ENCODE measurements at places on chromosomes 2 and 18.

DNA sequence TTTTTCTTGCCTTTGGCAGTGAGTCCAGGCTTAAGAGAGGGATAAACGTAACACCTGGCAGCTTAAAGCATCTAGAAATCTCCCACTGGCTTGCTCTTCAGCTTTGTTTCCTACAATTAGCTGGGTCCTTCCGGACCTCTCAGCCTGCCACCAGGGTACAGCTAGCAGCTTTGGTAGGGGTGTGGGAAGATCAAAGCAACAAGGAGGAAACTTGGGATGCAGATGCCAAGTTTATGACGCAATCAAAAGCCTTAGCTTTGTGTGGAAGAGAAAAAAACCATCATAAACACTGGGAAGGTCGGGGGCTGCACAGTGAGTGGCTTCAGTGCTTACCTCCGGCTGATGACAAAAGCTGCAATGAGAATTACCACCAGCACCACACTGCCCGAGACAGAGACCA lies 116.9 kb downstream of the EPHA4 start:
- no peak for DNase-seq

DNA sequence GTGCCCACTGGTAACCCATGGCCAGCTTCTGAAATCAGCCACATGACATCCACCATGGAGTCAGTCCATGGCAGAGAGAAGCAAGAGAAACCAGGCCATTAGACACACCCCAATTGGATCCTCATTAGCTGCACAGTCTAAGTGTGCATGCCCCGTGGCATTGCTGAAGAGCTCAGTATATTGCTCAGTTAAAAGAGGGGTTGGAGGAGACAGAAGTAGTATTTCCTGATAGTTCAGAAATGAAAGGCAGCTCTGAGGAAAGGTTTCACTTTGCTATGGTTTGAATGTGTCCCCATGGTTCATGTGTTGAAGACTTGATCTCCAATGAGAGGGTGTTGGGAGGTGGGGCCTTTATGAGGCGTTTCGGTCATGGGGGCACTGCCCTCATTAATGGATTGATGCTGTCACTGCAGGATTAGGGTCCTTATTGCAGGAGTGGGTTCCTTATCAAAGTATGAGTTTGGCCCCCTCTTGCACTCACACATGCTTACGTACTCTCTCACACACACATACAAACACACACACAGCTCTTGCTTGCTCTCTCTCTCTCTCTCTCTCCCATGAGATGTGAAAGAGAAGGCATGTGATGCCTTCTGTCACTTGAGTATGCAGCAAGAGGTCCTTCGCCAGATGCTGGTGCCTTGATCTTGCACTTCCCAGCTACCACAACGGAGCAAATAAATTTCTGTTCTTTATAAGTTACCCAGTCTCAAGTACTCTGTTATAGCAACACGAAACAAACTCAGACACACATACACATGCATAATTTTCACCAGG lies 58.0 kb downstream of the TMEM163 start:
- no peak for DNase-seq

- DNase-seq, result no peak
Observed at GRCh38 chr2:239874636-239875356, 150.3 kb downstream of the NDUFA10 start.

- no peak for DNase-seq
Observed at GRCh38 chr2:112708968-112709367, 11.9 kb upstream of the NT5DC4 start.

DNA sequence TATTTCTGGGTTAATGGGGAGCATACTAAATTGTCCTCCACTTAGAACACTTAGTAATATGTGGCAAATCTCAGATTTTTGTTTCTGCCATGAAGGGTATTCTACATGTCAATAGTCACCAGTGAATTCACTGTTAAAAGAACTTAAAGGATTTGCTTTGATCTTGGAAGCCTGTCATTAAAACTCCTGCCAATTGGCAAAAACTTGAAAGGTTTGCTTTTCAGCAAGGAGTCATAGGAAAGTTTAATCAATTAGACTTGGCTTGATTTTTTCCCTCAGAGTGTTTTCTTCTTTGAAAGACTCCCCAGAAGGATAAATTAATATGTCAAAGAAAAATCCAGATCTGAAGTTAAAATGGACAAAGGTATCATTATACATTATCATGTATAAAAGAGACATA lies 671.9 kb upstream of the PKDCC start:
- DNase-seq, result no peak

GRCh38 chr2:97889156-97889555 lies 106.6 kb downstream of the TMEM131 start:
- DNase-seq, result no peak

DNA sequence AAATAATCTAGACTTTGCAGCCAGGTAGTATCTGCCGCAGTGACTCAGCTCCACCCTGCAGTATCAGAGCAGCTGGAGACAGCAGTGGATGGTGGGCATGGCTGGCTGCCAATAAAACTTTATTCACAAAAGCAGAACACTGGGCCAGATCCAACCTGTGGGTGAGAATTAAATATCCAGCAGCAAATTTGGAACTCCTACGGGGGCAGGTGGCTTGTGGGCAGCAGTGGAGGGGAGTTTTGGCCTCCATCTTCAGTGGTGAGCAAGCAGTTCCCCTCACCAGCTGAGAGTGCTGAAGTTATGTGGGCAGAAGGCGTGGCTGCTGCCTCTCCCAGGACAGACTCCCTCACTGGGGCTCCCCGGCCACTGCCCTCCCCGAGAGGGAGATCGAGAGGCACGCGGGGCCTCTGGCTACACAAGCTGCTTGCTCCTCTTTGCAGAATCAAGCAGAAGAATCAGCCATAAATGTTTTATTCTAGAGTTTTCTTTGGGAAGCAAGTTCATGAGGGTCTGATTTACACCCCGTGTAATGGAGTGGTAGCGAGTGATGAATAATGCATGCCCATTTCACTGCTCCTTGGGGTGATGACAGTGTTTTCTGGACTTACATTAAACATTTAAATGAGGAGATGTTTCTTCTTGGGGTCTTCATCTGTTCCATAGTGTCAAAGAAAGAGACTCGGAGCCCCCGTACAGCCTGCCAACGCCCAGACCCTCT lies 204.3 kb downstream of the SEPTIN10 start:
- DNase-seq, result no peak

DNA sequence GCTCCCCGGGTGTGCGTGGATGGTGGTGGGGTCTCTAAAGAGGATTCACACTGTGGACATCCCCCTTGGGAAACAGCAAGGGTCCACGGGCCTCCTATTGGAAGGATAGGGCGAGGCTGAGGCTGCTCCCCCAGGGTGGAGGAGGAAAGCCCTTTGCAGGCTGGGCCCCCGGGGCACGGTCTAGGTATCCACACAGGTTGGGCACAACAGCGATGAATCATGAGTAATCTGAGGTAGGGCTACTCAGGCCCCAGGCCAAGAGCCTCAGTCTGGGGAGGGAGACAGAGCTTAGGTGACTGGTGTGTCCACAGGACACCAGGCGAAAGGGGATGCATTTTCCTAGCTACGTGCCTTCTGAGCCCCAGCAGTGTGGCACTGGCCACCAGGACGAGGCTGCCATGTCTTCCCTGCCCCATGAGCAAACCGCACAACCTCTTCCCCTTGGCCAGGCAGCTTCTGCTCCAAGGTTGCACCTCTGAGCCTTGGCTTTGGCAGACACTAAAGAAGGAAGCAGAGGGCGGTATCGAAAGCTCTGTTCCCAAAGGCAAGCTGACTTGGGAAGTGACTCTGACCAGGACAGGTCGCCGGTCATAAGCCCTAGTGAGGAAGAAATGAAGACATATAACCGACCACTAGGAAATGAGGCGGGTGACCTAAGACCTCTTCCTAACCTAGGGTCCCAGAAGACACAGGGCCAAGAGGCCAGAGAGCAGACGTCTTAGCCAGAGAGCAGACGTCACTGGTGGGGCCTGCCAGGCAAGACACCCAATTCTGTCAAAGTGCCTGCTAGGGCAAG lies 14.6 kb upstream of the SEMA4C start:
- DNase-seq, result no peak

- no peak for DNase-seq
Observed at GRCh38 chr2:101382442-101382841, 4.9 kb downstream of the CREG2 start.

- no peak for DNase-seq
Observed at GRCh38 chr2:233453916-233454315, 99.6 kb downstream of the DGKD start.

- DNase-seq, result no peak
Observed at GRCh38 chr2:41600460-41600859, 447.4 kb upstream of the PKDCC start.

GRCh38 chr2:132559326-132559725 lies 110.7 kb downstream of the LYPD1 start:
- DNase-seq, result no peak

GRCh38 chr18:55577812-55578539 lies 10.0 kb downstream of the TCF4 start:
- no peak for DNase-seq

- DNase-seq, result no peak
Observed at GRCh38 chr2:8628866-8629209, 53.0 kb upstream of the ID2 start.

DNA sequence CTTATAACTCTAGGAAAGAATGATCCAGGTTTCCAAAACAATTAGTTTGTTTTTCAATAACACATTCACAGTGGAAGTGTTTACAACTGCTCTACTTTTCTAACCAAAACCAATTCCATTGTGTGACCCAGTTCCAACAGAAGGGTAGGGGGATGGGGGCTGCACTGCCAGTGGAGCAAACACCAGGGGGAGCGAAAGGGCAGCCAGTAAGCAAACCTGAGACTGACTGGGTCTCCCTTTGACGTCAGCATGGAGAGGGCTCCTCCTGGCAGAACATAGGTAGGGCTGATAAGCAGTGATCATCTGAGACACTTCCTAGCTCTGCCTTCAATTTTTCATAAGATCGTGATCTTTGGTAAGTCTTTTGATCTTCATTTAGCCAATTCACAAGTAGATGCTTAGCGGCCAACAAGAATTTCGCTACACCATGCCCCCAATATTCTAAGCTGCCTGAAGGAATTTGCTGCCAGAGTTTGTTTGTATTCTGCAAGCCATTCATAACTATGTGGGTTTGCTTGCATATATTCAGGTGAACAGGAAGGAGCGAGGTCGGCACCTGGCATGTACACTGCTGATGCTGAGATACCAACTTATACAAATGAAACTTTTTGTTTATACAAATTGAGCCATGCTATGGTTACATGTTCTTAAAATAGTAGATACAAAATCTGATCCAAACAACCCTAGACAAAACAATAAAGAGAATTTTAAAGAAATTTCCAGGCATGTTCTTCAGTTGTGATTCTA lies 45.9 kb downstream of the ST6GAL2 start:
- DNase-seq, result no peak

DNA sequence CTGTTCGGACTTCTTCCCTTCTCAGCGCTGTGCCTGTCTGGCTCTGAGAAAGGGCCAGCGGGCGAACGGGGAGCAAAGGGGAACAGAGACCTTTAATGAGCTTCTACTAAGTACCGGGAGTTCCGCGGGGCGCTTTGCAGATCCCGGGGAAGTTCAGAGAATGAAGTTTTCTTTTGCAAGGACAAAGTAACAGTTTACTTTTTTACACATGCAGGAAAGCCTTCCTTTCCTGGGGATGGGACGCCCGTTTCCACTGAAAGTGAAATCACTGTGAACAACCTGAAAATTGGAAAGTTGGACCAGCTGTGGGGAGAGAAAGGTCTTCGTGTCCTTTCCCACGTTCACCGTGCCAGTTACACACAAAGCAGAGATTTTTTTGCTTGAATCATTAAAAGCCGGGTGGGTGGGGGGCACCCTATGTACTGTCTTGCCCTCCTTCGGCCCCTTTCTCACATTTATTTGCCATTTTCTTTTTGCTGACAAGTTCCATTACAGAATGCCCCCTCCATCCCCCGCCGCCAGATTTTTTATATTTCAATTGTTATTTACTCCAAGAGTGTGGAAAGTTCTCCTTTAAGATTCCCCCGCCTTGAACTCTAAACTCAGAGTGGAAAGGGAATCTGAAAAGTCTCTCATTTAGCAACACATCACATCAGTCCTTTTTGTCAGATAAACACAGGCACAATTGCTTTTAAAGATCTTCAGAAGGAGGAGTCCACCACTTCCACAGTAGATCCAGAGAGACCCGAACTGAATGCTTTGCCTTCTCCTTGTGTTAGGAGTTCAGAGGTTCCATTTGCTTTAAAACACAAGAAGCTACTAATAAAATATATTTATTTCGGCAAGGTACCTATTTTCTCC lies 1.1 kb upstream of the FN1 start:
- no peak for DNase-seq

GRCh38 chr2:120683701-120684100 lies 52.0 kb upstream of the GLI2 start:
- no peak for DNase-seq

DNA sequence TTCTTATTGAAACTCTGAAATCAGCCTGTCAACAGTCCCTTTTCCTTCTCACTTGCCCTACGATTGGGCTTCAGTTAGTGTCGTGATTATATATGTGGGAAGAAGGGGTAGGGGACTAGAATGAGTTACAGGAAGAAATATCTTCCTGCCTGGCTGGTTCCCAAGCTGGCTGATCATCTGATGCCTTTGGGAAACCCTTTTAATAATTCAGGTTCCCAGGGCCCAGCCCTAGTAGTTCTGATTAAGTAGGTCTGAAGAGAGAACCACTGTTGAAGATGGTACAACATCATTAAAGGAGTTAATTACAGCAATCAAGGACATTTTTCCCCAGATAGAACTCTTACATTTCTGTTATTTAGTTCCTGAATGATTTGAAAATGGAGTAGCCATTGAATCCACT lies 110.1 kb upstream of the EML6 start:
- no peak for DNase-seq

DNA sequence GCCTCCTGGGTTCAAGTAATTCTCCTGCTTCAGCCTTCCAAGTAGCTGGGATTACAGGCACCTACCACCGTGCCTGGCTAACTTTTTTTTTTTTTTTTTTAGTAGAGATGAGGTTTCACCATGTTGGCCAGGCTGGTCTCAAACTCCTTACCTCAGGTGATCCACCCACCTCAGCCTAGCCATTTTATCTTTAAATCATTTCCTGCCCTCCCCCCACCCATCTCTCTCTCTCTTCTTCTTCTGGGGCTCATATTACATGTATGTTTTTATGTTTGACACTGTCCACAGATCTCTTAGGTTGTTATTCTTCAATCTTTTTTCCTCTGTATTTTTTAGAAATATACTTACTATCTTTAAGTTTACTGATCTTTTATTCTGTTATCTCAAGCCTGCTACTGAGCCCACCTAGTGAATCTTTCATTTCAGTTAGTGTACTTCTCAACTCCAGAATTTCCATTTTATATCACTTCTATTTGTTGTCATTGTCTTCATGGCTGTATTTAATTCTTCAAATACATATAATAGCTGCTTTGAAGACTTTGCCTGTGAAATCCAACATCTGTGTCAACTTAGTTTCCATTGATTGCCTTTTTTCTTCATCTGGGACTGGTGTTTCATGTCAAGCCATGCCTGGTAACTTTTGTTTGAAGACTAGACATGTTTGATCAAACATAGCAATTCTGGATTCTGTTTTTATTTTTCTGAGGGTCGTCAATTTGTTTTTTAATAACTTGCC lies 16.2 kb downstream of the PLB1 start:
- DNase-seq, result no peak

DNA sequence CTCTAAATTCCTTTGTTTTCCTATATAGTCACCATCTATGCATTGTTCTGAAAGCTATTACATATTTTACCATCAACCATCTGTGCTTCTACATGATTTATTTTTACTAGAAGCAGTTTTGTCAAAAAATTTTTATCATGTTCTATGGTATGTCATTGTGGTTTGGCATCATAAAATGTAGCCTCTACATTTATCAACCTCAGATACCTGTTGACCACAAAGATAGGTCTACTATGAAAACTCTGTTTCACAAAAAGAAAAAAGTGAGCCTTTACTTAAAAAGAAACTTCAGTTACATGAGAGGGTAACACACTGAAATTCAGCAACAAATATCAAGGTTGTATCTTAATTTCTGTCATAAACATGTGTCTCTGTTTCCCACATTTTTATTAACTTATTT lies 3.7 kb downstream of the BCL2 start:
- no peak for DNase-seq
